ENCODE measurements at places on chromosomes 12 and 14. TPM values are rescaled to one million over a fixed set of nuclear protein-coding genes. Genes with fewer than 3 reads are reported as not detected.

WIF1 gene
- total RNA-seq, result not detected

TMPRSS12 gene
- total RNA-seq, result not detected

GRCh38 chr12:54338698-54339296, 13.9 kb downstream of the COPZ1 start:
- peak overlapping the region; percentile 41 for H3K27ac ChIP-seq
- DNase-seq, result no peak
- peaks cover 37% of the 10 kb centered on the region for H3K36me3 ChIP-seq
- no peak overlapping the region for H3K4me3 ChIP-seq

DNA sequence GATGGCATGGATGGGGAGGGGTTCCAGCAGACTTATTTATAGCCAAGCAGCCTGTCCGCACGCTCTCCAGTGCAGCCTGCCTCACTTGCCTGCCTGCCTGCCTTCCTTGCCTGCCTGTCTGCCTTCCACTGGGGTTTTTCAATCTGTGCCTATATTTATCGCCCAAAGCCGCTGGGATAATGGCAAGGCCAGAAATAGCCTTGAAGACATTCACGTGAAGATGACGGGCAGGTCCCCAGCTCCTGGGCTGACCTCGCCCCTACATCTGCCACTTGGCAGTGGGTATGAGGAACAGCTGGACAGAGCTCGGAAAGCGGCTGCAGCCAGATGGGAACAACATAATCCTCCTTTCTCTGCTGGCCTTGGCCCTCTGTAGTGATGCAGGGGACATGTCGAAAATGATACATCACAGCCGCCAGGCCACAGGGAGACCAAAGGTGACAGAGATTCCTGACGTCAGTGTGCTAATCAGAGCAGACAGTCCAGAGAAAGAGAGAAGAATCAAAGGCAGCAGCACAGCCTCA, 53.3 kb downstream of the PITPNM2 start:
- H3K27ac ChIP-seq, result peak overlapping the region; percentile 49
- no peaks in the 10 kb centered on the region for H3K36me3 ChIP-seq
- no peak overlapping the region for H3K4me3 ChIP-seq
- peaks cover 65% of the 10 kb centered on the region for H3K4me1 ChIP-seq
- no peaks in the 10 kb centered on the region for H3K27me3 ChIP-seq

- no peak overlapping the region for H3K4me3 ChIP-seq
- H3K4me1 ChIP-seq, result peaks cover 18% of the 10 kb centered on the region
- H3K27me3 ChIP-seq, result peaks cover 12% of the 10 kb centered on the region
- no peaks in the 10 kb centered on the region for H3K36me3 ChIP-seq
- DNase-seq, result no peak
- H3K27ac ChIP-seq, result no peak overlapping the region
Observed at GRCh38 chr12:106767206-106767605, 7.3 kb upstream of the RIC8B start.

DNA sequence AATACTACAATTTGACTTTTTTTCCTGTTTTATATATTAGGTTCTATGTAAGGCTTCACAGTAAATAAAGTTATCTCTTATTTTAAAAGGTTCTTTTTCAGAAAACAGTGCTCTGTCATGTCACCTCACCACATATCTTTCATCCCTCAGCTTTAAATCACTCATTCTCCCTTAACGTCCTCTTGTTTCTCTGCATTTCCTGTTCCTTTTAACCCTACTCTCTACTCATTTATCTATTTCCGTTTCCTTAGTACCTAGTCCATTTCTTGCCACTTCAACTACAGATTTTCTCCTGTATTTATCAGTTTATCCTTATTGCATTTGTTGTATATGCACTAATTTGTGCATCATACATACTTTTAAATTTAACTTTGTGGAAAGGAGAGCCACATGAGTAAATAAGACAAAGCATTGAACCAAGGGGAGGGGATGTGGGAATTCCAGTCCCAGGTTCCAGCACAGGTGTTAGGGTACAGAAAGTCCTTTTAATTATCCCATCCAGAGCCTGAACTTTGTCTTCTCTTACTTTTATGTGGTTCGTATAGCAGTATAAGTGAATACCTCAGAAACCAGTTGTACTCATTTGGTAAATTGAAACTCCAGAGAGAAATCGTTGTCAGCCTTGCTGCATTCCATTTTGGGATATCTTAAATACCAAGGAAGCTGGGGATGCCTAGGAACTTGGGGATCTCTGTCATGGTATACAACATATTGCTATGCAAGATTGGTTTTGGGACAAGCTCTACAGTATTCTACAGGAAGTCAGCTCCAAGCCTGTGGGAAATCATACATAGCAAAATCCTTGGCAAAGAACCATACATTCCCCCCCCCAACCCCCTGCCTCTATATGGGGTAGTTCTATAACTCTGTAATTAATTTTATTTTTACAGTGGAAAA, 120.5 kb downstream of the DIP2B start:
- no peak overlapping the region for H3K27ac ChIP-seq
- no peak for DNase-seq
- H3K4me1 ChIP-seq, result peaks cover 46% of the 10 kb centered on the region
- no peaks in the 10 kb centered on the region for H3K36me3 ChIP-seq
- H3K27me3 ChIP-seq, result no peaks in the 10 kb centered on the region

DNA sequence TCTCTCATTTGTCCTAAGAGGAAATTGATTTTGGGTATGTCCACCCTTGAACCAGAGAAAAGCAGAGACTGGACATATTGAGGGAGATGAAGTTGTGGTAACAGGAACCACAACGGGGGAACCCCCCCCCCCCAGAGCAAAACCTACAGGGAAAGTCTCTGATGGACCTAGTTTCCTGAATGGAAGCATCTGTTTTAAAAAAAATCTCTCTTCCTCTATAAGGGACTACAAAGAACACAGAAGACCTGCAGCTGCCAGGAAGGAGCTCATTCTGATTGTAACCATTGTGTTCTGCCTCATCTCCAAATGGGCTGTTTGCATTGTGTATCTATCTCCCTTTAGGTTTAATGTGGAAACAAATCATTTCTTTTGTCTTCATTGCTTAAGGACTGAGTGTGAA, 13.4 kb downstream of the C1S start:
- no peak overlapping the region for H3K4me3 ChIP-seq
- H3K27ac ChIP-seq, result no peak overlapping the region
- no peaks in the 10 kb centered on the region for H3K27me3 ChIP-seq
- H3K4me1 ChIP-seq, result peaks cover 6% of the 10 kb centered on the region

DNA sequence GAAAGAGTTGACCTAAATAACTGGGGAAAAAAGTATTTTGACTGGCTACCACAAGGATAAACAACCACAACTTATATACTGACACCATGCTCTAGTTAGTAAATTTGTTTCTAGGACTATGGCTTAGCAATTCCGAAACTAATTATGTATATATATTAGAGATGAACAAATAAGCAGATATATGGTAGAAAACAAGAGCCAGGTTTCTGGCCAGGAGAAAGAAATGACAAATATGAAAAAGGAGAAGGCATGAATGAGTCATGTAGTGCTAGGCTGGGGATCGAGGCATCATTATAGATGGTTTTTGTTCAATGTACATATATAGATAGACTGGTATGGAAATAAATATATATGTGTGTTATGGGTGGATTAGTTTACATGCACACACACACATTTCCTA, 5.5 kb upstream of the LRRC74A start:
- no peaks in the 10 kb centered on the region for H3K27me3 ChIP-seq
- no peaks in the 10 kb centered on the region for H3K4me1 ChIP-seq
- no peak overlapping the region for H3K27ac ChIP-seq
- H3K4me3 ChIP-seq, result no peak overlapping the region
- no peaks in the 10 kb centered on the region for H3K36me3 ChIP-seq
- DNase-seq, result no peak

CLEC4C gene
- total RNA-seq, result not detected

DNA sequence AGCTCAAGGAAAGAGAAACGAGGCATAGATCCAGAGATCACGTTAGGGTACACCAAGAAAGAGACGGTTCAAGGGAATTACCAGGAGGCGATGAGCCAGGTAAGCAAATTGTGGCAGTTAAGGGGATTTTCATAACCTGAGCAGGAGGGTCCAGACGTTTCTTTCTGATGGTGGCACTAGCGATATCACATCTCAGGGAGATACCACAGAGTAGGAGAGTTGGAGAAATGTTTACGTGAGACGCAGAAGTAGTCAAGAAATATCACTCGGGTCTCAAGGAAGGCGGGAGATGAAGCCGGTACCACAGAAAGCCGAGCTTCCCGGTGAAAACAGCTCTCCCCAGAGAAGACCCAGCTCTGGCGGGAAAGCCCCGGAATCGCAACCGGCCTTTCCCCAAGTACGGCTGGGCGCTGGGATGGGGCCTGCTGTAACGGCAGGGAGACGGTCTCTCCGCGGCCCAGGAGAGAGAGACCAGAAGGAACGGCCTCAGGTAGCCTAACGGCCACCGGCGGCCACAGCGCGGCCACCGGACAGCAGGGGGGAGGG, 485 bp downstream of the SENP1 start:
- no peak for DNase-seq
- H3K27me3 ChIP-seq, result no peaks in the 10 kb centered on the region
- H3K27ac ChIP-seq, result peak overlapping the region; percentile 92
- H3K4me3 ChIP-seq, result peak overlapping the region; percentile 96
- H3K36me3 ChIP-seq, result no peaks in the 10 kb centered on the region
- peaks cover 20% of the 10 kb centered on the region for H3K4me1 ChIP-seq

ZFHX2 gene
- total RNA-seq, result 1.8 TPM

PRR4 gene
- total RNA-seq, result not detected

- H3K36me3 ChIP-seq, result peaks cover 54% of the 10 kb centered on the region
- no peaks in the 10 kb centered on the region for H3K27me3 ChIP-seq
- H3K4me3 ChIP-seq, result no peak overlapping the region
- H3K27ac ChIP-seq, result peak overlapping the region; percentile 13
Observed at GRCh38 chr12:124461241-124461673, 106.2 kb downstream of the NCOR2 start.

- no peaks in the 10 kb centered on the region for H3K4me1 ChIP-seq
- H3K27ac ChIP-seq, result no peak overlapping the region
- no peak overlapping the region for H3K4me3 ChIP-seq
Observed at GRCh38 chr14:71610797-71611196, 321.4 kb upstream of the RGS6 start.

- H3K36me3 ChIP-seq, result no peaks in the 10 kb centered on the region
- peaks cover 39% of the 10 kb centered on the region for H3K4me1 ChIP-seq
- H3K27ac ChIP-seq, result peak overlapping the region; percentile 90
- DNase-seq, result no peak
- H3K4me3 ChIP-seq, result peak overlapping the region; percentile 73
Observed at GRCh38 chr12:96907671-96908422, 790 bp downstream of the NEDD1 start.

A2M gene
- total RNA-seq, result 557 TPM

PLBD2 gene
- total RNA-seq, result 60.9 TPM

POTEG gene
- total RNA-seq, result not detected

- H3K27me3 ChIP-seq, result no peaks in the 10 kb centered on the region
- no peak overlapping the region for H3K27ac ChIP-seq
- H3K4me3 ChIP-seq, result no peak overlapping the region
- H3K4me1 ChIP-seq, result peaks cover 5% of the 10 kb centered on the region
- H3K36me3 ChIP-seq, result no peaks in the 10 kb centered on the region
Observed at GRCh38 chr14:51616724-51617409, 34.8 kb upstream of the FRMD6 start.

DNA sequence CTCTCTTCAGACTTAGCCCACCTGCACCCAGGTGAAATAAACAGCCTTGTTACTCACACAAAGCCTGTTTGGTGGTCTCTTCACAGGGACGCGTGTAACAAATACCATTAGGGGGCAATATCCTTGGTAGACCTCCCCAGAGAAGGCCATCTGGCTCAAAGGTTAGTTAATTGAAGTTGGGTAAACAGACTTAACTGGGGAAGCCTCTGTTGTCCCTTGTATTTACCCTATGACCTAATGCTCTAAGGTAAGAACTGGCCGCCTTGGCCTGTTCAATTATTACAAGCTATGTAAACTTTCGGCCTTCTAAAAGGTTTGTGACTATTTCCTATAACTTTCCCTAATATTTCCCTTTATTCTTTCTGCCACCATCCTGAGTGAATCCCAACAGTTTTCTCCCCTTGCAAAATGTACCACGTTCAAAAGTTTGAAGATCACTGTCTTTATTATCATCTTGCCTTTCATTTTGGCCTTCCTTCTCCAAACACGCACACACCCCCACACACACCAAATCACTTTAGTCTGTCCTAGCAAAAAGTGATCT, 15.3 kb upstream of the LYZ start:
- no peaks in the 10 kb centered on the region for H3K36me3 ChIP-seq
- no peak for DNase-seq
- H3K27ac ChIP-seq, result no peak overlapping the region
- no peaks in the 10 kb centered on the region for H3K4me1 ChIP-seq

DNA sequence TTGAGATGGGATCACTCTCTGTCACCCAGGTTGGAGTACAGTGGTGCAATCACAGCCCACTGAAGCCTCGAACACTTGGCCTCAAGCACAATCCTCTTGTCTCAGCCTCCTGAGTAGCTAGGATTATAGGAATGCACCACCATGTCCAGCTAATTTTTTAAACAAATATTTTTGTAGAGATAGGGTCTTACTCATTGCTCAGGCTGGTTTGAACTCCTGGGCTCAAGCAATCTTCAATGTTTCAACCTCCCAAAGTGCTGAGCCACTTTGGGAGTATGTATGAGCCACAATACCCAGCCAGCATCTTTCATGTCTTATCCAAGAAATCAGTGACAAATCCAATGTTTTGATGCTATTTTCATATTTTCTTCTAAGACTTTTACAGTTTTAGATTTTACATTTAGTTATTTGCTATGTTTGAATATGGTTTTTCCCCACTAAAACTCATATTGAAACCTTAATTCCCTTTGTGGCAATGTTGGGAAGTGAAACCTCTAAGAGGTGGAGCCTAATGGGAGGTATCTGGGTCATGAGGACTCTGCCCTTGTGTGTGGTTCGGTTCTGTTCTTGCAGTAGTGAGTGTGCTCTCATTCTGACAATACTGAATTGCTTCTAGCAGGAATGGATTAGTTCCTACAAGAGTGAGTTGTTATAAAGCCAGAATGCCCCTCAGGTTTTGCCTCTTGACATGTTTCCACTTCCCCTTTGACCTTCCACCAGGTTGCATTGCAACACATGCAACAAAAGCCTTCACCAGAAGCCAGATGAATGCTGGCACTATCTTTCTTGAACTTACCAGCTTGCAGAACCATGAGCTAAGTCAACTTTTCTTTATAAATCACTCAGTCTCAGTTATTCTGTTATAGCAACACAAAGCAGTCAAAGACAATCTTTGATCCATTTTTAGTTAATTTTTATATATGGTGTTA, 80.8 kb upstream of the AMIGO2 start:
- peaks cover 11% of the 10 kb centered on the region for H3K4me1 ChIP-seq
- H3K27ac ChIP-seq, result no peak overlapping the region
- no peak overlapping the region for H3K4me3 ChIP-seq
- no peaks in the 10 kb centered on the region for H3K27me3 ChIP-seq
- DNase-seq, result no peak

Data from esophagus muscularis mucosa (tissue), 4 donors.